ENCODE measurements at places on chromosomes 1 and 21. TPM values are rescaled to one million over a fixed set of nuclear protein-coding genes. Genes with fewer than 3 reads are reported as not detected.

GRCh38 chr1:241265428-241265827 is 91.6 kb downstream of the RGS7 start:
- DNase-seq = no peak

DNA sequence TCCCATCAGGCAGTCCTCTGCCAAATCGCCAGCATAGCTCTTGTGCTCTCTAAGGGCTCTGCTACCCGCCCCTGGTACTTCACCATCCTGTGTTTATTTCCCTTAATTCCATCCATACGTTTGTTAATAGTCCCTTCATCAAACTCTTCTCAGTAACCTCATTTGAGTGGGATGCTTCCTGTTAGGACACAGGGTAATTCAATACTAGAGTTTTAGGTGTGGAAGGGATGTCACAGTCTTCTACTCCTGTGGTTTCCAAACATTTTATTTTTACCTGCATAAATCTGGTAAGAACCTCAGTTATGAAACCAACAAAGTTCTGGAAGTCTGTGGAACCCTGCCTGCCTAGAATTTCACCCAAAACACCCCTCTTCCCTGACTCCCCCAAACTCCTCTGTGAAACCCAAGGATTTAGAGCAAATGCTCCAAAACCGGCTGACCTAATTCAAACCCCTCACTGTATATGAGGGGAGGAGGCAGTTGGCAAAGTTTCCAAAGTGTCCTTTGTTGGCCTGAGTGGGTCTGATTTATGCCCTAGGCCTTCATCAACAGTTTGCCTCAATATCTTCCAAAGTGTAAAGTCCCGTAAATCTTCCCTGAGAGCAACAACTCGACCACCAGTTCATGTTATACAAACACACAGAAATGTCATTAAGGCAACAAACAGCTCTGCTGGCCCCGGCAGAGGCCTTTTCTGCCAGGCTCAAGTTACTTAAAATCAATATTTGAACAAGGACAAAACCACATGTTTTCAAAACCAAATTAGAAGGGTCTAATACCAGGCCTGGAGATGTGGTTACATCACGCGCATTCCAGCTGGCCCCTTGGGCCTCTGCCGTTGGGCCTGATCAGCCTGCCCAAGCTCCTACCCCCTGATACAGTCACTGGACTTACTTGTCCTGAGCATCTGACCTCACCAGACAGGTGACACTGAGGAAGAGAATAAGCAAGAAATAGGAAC is 82.4 kb upstream of the FGGY start:
- no peak for DNase-seq

DNA sequence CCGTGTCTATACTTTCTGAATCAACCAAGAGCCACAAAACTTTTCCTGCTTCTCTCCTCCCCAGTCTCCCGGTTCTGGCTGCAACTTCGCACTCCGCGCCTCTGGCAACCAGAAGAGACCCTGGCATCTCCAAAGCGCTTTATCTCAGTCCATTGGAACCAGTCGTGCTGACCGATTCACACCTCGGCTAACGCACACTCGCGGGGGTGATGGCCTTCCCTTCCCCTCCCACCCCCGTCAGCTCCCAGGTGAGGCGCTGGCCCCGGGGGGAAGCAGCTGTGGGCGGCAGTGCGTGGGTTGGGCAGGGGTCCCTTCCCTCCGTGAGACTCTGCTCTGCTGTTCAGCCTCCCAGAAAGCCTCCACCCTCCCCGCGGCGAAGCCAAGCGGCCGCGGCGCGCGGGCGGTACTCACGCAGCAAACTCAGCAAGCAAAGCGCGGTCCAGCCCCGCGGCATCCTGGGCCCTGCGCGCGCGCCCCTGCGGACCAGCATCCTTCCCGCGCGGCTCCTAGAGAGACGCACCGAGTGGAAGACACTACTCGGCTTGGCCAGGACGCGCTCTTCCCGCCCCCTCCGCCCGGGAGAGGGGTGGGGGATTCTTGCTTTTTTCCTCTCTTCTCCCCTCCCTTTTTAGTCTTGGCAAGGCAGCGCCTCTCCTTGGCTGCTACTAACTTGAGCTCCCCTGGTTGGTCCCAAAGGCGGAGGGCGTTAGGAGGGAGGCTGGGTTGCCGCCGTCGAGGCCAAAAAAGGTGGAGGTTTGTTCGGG is at the start of gene CD34:
TSS of gene CD34 (minus strand) at position 535 of the 764 bp plus-strand sequence. CDS start at position 490, 45 bp downstream.
- DNase-seq = no peak

- DNase-seq = no peak
Measured at GRCh38 chr1:112893288-112894009, 62.5 kb downstream of the SLC16A1 start.

Gene CR1
- total RNA-seq = 9.1 TPM

Gene ANGPTL3
- not detected for total RNA-seq

Gene RAB42
- 10.6 TPM for total RNA-seq

Gene CD101
- total RNA-seq = 1.7 TPM
